ENCODE measurements at places on chromosomes 6 and 20.

GRCh38 chr6:2998998-2999617, 586 bp upstream of the NQO2 start:
- no peak for DNase-seq

DNA sequence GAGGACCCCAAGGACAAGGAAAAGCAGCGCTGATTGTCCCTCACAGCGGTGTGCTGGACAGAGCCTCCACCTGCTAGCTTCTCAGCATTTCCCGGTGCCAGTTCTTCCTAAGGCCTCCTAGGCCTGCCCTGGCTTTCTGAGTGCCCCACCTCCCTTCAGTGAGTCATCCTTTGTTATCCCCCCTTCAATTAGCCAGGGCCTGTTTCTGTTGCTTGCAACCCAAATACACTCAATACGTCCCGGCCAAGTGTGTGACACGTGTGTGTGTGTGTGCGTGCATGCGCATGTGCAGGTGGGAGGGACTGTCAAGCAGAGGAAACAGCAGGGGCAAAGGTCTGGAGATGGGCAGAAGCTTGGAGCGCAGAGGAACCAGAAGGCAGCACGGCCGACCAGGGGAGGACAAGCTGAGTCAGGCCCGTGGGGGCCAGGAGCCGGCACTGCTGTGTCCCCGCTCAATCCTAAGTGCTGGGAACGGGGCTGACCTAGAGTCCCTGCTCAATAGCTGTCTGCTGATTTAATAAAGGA, 159.8 kb downstream of the PREX1 start:
- no peak for DNase-seq

GRCh38 chr6:52543729-52544601, 32.9 kb downstream of the TRAM2 start:
- DNase-seq: no peak

DNA sequence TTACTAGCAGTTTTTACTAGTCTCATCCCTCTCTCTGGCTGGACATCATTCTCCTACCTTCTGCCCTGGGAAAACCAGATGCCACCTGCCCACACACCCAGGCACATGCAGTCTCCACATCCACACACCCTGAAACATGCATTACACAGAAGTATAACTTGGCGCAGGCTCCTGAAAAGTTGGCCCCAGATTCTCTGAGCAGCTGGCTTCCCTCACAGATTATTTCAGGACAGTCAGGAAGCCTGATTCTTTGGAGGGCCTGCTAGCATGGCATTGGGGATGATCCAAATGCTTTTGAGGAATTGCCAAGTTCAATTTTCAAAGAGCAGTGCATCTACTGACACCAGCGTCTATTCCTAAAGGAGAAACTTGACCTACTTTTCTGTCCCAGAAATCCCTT, 27.8 kb upstream of the KIF16B start:
- DNase-seq: no peak

- no peak for DNase-seq
Measured at GRCh38 chr20:21323640-21324039, 20.5 kb downstream of the XRN2 start.
